ENCODE measurements at places on chromosomes 1 and 21. TPM values are rescaled to one million over a fixed set of nuclear protein-coding genes. Genes with fewer than 3 reads are reported as not detected.

The CR2 gene
- total RNA-seq = 120 TPM

The LENEP gene
- 0.60 TPM for total RNA-seq

The S100A14 gene
- total RNA-seq = 0.70 TPM

The AIM2 gene
- total RNA-seq = 29.3 TPM

The CYP2J2 gene
- 0.85 TPM for total RNA-seq

The MRPL24 gene
- 15.2 TPM for total RNA-seq

The LCE3D gene
- total RNA-seq = not detected

The CALML6 gene
- 3.0 TPM for total RNA-seq

The GJA9 gene
- not detected for total RNA-seq

The SPAG17 gene
- total RNA-seq = 0.91 TPM

The FCN3 gene
- 21.7 TPM for total RNA-seq

The MYCL gene
- 7.3 TPM for total RNA-seq

The FCRL6 gene
- 24.4 TPM for total RNA-seq

The S100A2 gene
- not detected for total RNA-seq

The TOR1AIP1 gene
- 53.5 TPM for total RNA-seq

The C1orf159 gene
- total RNA-seq = 18.1 TPM

The CCDC185 gene
- total RNA-seq = not detected

The KCNE1 gene
- 30.8 TPM for total RNA-seq

The AMY1C gene
- not detected for total RNA-seq

The KCNA3 gene
- total RNA-seq = 45.8 TPM

The TCHH gene
- 9.6 TPM for total RNA-seq

The IFI6 gene
- total RNA-seq = 85.2 TPM

The LRRC3 gene
- total RNA-seq = 3.1 TPM

The CD244 gene
- total RNA-seq = 18.2 TPM

The WNT9A gene
- 0.83 TPM for total RNA-seq

The MPL gene
- total RNA-seq = 0.54 TPM

The PLA2G2D gene
- total RNA-seq = 0.92 TPM
